ENCODE measurements at places on chromosomes 1 and 21. TPM values are rescaled to one million over a fixed set of nuclear protein-coding genes. Genes with fewer than 3 reads are reported as not detected.

Gene SYT2
- 1.00 TPM for total RNA-seq

Gene TTC34
- total RNA-seq, result 0.02 TPM

Gene TGFBR3
- total RNA-seq, result 7.0 TPM

Gene ADAM30
- not detected for total RNA-seq

Gene SAMD13
- total RNA-seq, result 0.52 TPM

Gene ERVH48-1
- not detected for total RNA-seq

Gene SIK1
- total RNA-seq, result 16.4 TPM

Gene MTF2
- total RNA-seq, result 9.8 TPM

Gene RPE65
- not detected for total RNA-seq

Gene PCAT6
- 3.5 TPM for total RNA-seq

Gene COL11A1
- 2.4 TPM for total RNA-seq

Gene ALX3
- total RNA-seq, result not detected

Gene AUNIP
- total RNA-seq, result 8.3 TPM

Gene VSIG8
- not detected for total RNA-seq

Gene FMO1
- not detected for total RNA-seq

Gene TMEM82
- total RNA-seq, result not detected

Gene HCRTR1
- not detected for total RNA-seq

Gene RBM34
- 64.3 TPM for total RNA-seq

Gene OR10X1
- total RNA-seq, result not detected

Gene IL20
- total RNA-seq, result 0.10 TPM

Gene E2F2
- total RNA-seq, result 2.4 TPM

Gene PAPPA2
- 0.02 TPM for total RNA-seq

Gene MX2
- 0.03 TPM for total RNA-seq

Gene GUCA2B
- total RNA-seq, result 0.37 TPM

Gene SLAMF1
- not detected for total RNA-seq

Gene FALEC
- 0.33 TPM for total RNA-seq

Gene HSD11B1
- total RNA-seq, result 0.60 TPM

Gene TNFRSF18
- 0.09 TPM for total RNA-seq

Gene EXO1
- 22.2 TPM for total RNA-seq

Gene DPT
- not detected for total RNA-seq

Gene INKA2
- total RNA-seq, result 2.1 TPM

Gene S100A3
- total RNA-seq, result 119 TPM

Gene THEM5
- 0.06 TPM for total RNA-seq

Gene ZSWIM5
- total RNA-seq, result 0.69 TPM

Gene RGS5
- total RNA-seq, result 0.65 TPM

Gene CDK18
- total RNA-seq, result 0.76 TPM

Gene EPHA2
- total RNA-seq, result 125 TPM

Gene XCL1
- not detected for total RNA-seq

Gene TBX19
- 0.54 TPM for total RNA-seq

Gene TCHH
- 0.25 TPM for total RNA-seq

Gene PLEKHN1
- 4.9 TPM for total RNA-seq

Gene LRRC3
- total RNA-seq, result 2.0 TPM

All from A549 treated with AZD2906 at 1 μM for 4 hours (cell line).